ENCODE measurements at places on chromosomes 12 and 14.

DNA sequence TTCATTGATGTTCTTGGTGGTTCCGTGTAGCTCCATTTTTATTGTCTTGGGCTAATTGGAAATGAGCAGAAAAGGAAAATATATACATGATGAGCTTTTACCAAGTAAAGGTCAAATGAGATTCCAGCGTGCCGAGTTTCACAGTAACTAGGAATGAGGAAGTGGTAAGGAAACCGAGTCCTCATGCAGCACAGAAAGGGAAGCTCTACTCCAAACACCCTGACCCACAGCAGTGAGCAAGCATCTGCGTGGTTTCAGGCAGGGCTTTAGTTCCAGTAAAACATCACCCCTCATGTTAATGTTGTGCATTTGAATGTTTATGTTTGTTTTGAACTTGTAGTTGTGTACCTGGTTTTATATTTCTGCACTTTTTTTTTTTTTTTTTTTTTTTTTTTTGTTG is 208.0 kb downstream of the SLC41A2 start:
- DNase-seq: peak; percentile 84

DNA sequence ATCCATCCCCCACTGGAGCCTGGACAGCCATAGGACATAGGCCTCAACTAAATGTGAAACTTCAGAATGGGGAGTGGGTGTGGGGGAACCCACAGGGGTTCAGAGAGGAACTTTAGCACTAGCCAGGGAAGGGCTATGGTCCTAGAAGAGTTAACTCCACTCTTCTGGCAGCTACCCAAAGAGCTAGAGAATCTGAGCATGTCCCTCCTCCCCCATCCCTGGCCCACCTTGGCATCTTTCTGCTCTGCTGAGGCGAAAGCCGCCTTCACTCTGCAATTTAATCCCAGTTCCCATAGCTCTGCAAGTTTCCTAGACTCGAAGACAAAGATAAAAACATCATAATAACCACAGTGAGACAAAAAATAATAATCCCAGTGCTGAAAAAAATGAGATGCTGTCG is 214.7 kb upstream of the RTL1 start:
- DNase-seq: no peak

- DNase-seq: no peak
Observed at GRCh38 chr14:99759546-99759925, 33.7 kb upstream of the EML1 start.

DNA sequence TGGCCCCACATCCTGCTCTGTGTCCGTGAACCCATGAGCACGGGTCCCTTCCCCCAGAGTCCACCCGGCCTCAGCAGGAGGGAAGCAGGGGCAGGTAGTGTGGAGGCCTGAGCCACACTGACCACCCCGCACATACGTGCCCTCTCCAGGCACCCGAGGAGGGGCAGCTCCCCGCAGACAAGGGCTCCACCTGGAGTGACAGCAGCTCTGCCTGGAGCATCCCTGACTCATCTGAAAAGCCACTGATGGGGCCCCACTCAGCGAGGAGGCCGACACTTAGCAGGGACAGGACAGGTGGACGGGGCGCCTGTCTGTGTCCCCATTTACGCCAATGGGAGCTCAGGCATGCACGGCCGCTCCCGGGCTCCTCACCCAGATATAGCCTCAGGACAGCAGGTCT is 237.6 kb upstream of the SFSWAP start:
- no peak for DNase-seq

- no peak for DNase-seq
Observed at GRCh38 chr14:67377916-67378315, 17.8 kb downstream of the EIF2S1 start.

GRCh38 chr12:83067981-83068380 is 381.3 kb downstream of the TMTC2 start:
- no peak for DNase-seq

Data from common myeloid progenitor, CD34-positive (primary cell).